HFFc6 (cell line): ENCODE measurements at places on chromosomes 6 and 20.

DNA sequence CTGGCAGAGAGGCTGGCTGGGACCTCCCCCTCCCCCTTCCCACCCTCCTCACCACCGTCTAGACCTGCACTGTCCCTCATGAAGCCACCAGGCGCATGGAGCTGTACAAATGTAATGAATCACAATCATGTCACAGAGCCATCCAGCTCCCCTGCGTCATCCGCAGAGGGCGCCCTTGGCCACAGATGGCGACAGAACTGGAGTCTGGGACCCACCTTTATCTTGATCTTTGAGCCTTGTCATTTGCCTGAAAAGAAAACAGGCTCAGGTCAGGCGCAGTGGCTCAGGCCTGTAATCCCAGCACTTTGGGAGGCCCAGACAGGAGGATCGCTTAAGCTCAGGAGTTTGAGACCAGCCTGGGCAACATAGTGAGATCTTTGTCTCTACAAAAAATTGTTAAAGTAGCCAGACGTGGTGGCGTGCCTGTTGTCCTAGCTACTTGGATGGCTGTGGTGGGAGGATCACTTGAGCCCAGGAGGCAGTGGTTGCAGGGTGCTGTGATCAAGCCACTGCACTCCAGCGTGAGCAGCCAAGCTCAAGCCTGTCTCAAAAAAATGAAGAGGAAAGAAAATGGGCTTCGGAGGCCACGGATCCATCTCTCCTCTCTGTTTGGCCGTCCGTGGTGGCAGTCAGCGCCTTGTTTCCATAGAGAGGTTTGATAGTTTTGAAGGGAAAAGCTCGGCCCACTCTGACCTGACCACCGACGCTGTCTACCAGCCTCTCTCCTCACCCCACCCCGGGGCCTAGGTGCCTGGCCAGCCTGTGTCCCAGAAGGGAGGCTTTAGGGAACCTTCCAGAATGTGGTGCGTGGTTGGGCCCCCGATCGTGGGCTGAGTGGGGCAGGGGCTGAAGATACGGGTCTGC lies 6.2 kb downstream of the COL9A3 start:
- DNase-seq = no peak
- H3K4me1 ChIP-seq = no peaks in the 10 kb centered on the region
- no peaks in the 10 kb centered on the region for H3K36me3 ChIP-seq
- no peak overlapping the region for H3K4me3 ChIP-seq
- no peak overlapping the region for H3K27ac ChIP-seq
- no peaks in the 10 kb centered on the region; the same call in 1 of the 2 replicates for H3K27me3 ChIP-seq

- peaks cover 15% of the 10 kb centered on the region for H3K36me3 ChIP-seq
- no peak for DNase-seq
- no peaks in the 10 kb centered on the region; the same call in 1 of the 2 replicates for H3K27me3 ChIP-seq
- H3K4me3 ChIP-seq = no peak overlapping the region
Measured at GRCh38 chr6:170012037-170012330, 260.6 kb downstream of the ERMARD start.

- H3K27me3 ChIP-seq = peaks cover 9% of the 10 kb centered on the region
- H3K4me1 ChIP-seq = peaks cover 22% of the 10 kb centered on the region
- DNase-seq = peak; percentile 8
- no peak overlapping the region for H3K27ac ChIP-seq
- peaks cover 8% of the 10 kb centered on the region; the same call in 1 of the 2 replicates for H3K36me3 ChIP-seq
Measured at GRCh38 chr6:45728674-45729073, 287.0 kb downstream of the CLIC5 start.

GRCh38 chr20:45935416-45936046 lies 1.0 kb downstream of the PCIF1 start:
- H3K36me3 ChIP-seq = peaks cover 22% of the 10 kb centered on the region
- no peak for DNase-seq
- peak overlapping the region; percentile 91 for H3K27ac ChIP-seq

DNA sequence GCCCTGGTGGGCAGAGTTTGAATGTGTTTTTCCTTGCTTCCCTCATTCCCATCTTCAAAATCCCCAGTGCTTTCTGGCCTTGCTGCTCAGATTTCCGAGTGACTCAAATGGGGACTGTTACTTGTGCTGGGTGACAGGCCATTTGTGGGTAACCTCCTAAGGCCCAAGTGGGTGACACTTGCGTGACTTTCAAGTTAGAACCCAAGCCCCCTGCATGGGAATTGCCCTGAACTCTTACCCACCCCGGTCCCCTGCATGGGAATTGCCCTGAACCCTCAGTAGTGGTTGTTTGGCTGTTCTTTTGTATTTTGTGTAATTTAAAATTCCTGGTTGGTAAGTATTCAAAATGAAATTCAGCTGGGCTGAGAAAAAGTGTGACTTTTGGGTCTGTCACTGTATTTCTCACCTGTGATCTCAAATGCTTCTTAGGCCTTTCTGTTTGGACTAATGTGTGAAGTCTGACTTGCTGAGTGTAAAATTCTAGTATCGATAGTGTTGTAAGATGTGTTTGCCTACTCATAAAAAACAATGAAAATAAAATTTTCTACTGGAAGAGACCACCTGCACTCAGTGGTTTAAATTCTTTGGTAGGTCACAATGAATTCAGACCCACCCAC lies 12.4 kb upstream of the RBM38 start:
- peaks cover 3% of the 10 kb centered on the region for H3K27me3 ChIP-seq
- no peak for DNase-seq
- no peak overlapping the region for H3K4me3 ChIP-seq
- no peaks in the 10 kb centered on the region for H3K4me1 ChIP-seq
- H3K27ac ChIP-seq = no peak overlapping the region

DNA sequence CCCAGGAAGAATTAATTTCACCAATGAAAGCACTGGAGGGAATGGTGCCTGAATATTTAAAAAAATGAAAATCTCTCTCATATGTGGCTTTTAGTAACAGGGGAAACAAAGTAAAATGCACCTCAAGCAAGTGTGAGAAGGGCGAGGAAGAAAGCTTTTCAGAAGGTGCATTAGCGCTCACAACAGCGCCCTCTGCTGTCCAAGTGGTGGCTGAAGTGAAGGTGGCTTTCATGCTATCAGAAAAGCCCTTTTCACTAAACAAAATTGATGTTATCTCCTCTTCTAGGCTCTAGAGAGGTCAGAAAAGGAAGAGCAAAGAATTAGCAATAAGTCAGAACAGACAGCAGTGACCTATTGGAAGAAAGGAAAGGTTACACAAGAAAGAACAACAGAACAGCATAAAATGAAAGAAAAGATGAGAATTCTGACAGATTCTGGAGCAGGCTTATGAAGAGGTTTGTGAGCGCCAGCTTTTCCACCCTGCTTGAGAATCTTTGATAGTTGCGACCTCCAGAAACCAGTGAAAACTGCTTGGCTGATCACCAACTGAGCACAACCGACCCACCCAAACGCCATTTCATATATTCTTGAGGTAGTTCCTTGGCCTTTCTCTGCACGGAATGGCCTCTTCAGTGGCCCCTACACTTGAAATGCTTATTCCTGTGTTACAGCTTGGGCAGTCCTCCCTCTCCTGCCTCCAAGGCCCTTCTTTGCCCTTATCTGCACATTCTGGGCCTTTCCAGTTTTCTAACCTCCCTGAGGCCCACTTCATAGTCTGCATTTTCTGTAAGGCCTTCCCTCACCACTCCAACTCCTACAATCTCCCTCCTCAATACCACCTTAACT lies 45.3 kb downstream of the SMLR1 start:
- no peak overlapping the region for H3K4me3 ChIP-seq
- H3K4me1 ChIP-seq = peaks cover 8% of the 10 kb centered on the region
- H3K27ac ChIP-seq = no peak overlapping the region
- peak; percentile 16 for DNase-seq

DNA sequence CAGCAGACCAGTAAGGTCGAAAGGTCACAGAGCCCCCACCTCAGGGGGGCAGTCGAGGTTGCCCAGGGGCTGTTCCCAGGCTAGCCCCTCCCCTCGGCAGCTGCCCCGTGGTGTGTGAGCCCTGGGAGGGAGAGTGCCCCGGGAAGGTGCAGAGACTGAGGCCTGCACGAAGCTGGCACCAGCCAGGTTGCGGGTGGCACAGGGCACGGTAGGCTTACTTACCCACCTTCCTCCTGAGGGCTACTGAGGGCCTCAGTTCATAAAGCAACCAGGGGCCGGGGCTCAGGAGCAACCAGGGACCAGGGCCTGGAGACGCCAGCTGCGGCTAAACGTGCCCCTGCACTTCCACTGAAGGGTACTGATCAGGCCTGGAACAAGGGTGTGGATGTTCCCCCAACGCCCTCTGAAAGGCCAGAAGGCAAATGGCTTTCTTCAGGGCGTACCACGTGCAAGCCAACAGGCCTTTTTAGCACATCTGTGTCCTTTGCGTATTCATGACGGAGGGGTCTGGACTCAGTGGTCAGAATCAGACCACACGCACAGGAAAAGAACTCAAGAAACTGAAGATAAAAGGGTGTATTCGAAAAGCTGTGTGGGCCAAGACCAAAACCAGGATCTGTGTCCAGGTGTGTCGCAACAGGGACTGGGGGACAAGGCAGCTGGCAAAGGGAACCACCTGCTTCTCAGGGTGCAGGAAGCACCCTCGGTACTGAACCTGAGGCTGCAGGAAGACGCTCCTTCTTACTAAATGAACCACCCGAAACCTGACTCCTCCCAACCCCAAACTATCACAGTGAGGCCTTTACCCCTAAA lies 24.5 kb upstream of the TCFL5 start:
- peaks cover 7% of the 10 kb centered on the region for H3K27me3 ChIP-seq
- H3K27ac ChIP-seq = no peak overlapping the region
- no peak overlapping the region for H3K4me3 ChIP-seq
- DNase-seq = no peak

DNA sequence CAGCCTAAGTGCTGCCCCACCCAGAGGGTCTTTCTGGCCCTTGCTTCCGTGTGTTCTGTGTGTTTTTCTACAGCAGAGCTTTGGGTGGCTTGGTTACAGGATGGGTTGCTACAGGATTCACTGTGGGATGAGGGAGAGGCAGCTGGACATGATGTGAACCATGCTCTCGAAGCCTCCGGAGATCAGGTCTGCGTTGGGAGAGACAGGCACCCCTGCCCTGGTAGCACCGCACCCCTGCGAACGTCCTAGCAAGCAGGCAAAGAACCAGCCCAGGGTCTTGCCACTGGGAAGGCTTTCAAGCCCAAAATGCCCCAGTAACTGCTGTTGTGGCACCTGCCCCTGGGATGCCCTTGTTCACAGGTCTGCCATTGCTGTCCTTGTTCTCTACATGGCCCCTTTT lies 66.4 kb downstream of the IGF2R start:
- H3K36me3 ChIP-seq = peaks cover 62% of the 10 kb centered on the region
- no peaks in the 10 kb centered on the region; the same call in none of the 2 replicates for H3K27me3 ChIP-seq
- peaks cover 74% of the 10 kb centered on the region for H3K4me1 ChIP-seq
- DNase-seq = no peak
- peak overlapping the region; percentile 89 for H3K27ac ChIP-seq
- no peak overlapping the region; the same call in 1 of the 2 replicates for H3K4me3 ChIP-seq

- DNase-seq = peak; percentile 65
- H3K36me3 ChIP-seq = peaks cover 89% of the 10 kb centered on the region
- peaks cover 97% of the 10 kb centered on the region for H3K4me1 ChIP-seq
- peak overlapping the region; percentile 98 for H3K27ac ChIP-seq
- H3K4me3 ChIP-seq = peak overlapping the region; percentile 80
Measured at GRCh38 chr6:52511572-52512151, 65.2 kb downstream of the TRAM2 start.

DNA sequence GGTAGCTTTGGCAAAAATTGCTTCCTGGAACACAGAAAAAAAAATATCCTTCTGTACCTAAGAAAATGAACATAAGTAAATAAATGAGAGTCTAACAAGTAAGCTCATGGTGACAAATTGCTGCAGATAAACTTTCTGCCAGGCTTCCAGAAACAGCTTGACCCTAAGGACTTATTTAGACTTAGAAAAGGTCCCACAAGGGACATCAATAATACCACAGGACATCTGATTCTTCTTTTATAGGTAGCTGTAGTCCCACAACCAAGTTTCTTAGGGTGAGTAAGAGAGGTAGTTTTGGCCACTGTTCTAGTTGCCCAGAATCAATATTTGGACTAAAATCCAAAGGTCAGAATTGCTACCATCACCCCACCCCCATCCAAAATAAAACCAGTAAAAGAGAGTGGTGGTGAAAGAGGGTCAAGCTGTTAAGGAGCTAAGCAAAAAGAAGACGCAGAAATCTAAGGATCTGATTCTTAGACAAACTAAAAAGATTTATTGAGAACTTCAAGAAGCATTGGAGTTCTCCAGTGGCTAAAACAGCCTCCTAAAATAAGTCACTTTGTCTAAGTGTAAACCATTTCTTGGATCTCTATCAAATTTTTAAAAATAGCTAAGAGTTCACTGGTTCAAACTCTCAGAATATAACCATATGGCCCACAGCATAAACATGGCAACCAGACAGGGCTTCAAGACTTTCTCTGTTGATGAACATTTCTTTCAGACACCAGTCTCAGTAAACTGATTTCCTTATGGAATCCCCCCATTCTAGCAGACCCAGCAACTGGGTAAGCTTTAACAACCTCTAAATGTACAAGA lies 180.6 kb downstream of the PTPRK start:
- peaks cover 39% of the 10 kb centered on the region for H3K4me1 ChIP-seq
- DNase-seq = no peak
- no peaks in the 10 kb centered on the region; the same call in 1 of the 2 replicates for H3K27me3 ChIP-seq
- H3K4me3 ChIP-seq = no peak overlapping the region
- H3K27ac ChIP-seq = peak overlapping the region; percentile 14; the same call in 1 of the 2 replicates

DNA sequence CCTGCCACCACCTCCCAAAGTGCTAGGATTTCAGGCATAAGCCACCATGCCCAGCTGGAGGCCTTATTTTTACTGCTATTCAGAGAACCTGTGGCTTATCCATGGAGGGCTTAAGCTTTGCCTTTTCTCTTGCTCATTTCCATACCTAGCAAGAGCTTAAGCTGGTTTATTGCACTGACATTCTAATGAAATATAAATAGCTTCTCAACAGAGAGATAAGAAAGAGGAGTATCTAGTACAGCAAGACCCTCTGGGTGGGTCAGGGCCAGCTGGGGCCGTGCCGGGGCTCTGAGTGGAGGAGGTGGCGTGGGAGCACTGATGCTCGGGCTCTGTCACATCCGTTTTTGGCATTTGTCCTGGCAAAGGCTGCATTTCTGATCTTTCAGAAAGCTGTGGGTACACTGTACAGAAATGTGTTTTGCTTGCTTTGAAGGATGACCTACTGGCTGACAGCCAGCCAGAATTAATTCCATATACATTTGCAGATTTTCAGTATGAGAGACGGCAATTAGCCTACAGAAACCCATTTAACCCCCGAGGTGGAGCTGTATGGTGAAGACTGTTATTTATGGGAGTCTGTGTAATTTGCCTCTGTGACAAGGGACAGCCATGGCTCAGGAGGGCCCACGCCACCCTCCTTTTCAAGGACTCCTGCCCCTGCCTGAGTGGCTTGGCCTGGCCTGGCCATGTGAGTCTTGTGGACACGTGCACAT lies 181.6 kb upstream of the AKAP12 start:
- no peaks in the 10 kb centered on the region for H3K27me3 ChIP-seq
- peaks cover 29% of the 10 kb centered on the region for H3K36me3 ChIP-seq
- H3K4me3 ChIP-seq = no peak overlapping the region

GRCh38 chr20:219290-220115 lies 7.6 kb upstream of the DEFB129 start:
- H3K36me3 ChIP-seq = no peaks in the 10 kb centered on the region
- no peaks in the 10 kb centered on the region for H3K4me1 ChIP-seq
- peak; percentile 5 for DNase-seq
- peaks cover 2% of the 10 kb centered on the region for H3K27me3 ChIP-seq

GRCh38 chr20:41342474-41343464 lies 2.1 kb downstream of the LPIN3 start:
- no peaks in the 10 kb centered on the region for H3K27me3 ChIP-seq
- peaks cover 31% of the 10 kb centered on the region for H3K4me1 ChIP-seq
- H3K4me3 ChIP-seq = peak overlapping the region; percentile 14; the same call in 1 of the 2 replicates
- DNase-seq = no peak

- peaks cover 25% of the 10 kb centered on the region for H3K4me1 ChIP-seq
- no peak for DNase-seq
- no peaks in the 10 kb centered on the region for H3K36me3 ChIP-seq
- no peaks in the 10 kb centered on the region for H3K27me3 ChIP-seq
- no peak overlapping the region for H3K27ac ChIP-seq
Measured at GRCh38 chr20:41608606-41609005, 9.6 kb downstream of the CHD6 start.

GRCh38 chr6:131510094-131510493 lies 62.9 kb upstream of the ARG1 start:
- H3K4me1 ChIP-seq = no peaks in the 10 kb centered on the region
- no peak overlapping the region for H3K4me3 ChIP-seq
- H3K36me3 ChIP-seq = no peaks in the 10 kb centered on the region
- no peak overlapping the region for H3K27ac ChIP-seq
- DNase-seq = no peak
